ENCODE measurements at places on chromosomes 1 and 21. TPM values are rescaled to one million over a fixed set of nuclear protein-coding genes. Genes with fewer than 3 reads are reported as not detected.

Gene KRTAP12-2
- not detected for total RNA-seq

Gene TRMT1L
- 26.3 TPM for total RNA-seq

Gene PLA2G4A
- total RNA-seq, result 13.0 TPM

Gene UAP1
- total RNA-seq, result 46.9 TPM

Gene CSF1
- total RNA-seq, result 42.1 TPM

Gene CDC42BPA
- 47.3 TPM for total RNA-seq

Gene FCRL6
- total RNA-seq, result not detected

Gene LCE3D
- total RNA-seq, result not detected

Gene OR2AK2
- total RNA-seq, result not detected

Gene CLDN8
- total RNA-seq, result not detected

Gene CORT
- not detected for total RNA-seq

Gene INKA2
- not detected for total RNA-seq

Gene PLEKHN1
- total RNA-seq, result 2.3 TPM

Gene TIMM17A
- total RNA-seq, result 56.4 TPM

Gene HDGF
- total RNA-seq, result 463 TPM

Gene OR2T6
- total RNA-seq, result not detected

Gene TTC34
- not detected for total RNA-seq

Gene TMEM59
- 146 TPM for total RNA-seq

Gene NPHS2
- not detected for total RNA-seq
